HCT116 (cell line): ENCODE measurements at places on chromosomes 11 and 22.

GRCh38 chr11:115869780-115870431, 365.7 kb upstream of the CADM1 start:
- DNase-seq: no peak

- no peak for DNase-seq
Observed at GRCh38 chr11:90700789-90701439, 478.1 kb upstream of the CHORDC1 start.

GRCh38 chr11:77560605-77561004, 29.1 kb upstream of the AQP11 start:
- DNase-seq: peak; percentile 46

- no peak for DNase-seq
Observed at GRCh38 chr11:99803501-99803900, 782.8 kb downstream of the CNTN5 start.

- no peak for DNase-seq
Observed at GRCh38 chr11:76208438-76209374, 2.4 kb upstream of the WNT11 start.

DNA sequence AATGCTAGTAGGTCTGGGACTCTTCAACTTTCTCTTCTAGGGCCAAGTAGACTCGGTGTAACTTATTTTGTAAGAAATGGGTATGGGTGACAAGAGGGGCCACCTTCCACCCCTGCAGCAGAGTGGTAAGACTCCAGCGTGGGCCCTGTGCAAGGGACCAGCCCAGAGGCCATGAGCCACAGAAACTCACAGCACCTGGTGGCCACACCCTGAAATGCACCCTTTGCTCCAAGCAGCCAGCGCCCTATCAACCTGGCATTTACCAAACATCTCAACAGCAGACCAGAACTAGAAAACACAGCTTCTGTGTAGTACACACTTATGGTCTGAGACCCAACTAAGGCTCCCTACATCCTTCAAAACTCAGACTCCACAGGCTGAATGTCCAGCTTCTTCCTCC, 5.7 kb downstream of the CDCA5 start:
- peak; percentile 29 for DNase-seq

DNA sequence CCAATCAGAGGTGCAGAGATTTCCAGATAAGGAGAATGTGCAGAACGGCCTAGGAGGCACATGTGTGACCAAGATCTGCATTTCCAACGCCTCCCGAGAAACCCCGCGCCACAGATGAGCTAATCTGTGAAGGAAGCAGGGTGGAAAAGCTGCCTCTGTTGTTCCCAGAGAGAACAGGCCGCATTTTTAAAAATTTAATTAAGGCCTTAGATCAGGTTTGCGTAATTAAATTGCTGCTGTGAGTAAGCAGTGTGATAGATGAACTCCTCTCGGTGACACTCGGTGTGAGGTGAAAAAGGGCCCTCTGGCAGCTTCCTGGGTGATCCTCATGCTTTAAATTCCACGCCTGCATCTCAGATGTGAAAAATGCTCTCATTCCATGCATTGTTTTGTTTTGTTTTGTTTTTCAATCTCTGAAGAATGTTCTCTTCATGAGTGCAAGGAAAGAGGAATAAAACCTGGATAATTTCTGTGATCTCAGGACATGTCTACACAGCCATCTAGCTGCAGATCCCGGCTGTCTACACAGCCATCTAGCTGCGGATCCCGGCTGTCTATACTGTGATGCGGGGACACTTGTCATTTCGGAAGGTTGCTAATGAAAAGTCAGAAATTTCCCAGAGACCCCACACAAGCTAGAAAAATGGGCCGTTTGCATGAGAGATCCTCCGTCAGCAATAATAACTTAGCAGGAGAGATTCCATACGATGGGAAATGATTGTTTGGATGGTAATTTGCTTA, 1398.9 kb downstream of the BRD1 start:
- no peak for DNase-seq

DNA sequence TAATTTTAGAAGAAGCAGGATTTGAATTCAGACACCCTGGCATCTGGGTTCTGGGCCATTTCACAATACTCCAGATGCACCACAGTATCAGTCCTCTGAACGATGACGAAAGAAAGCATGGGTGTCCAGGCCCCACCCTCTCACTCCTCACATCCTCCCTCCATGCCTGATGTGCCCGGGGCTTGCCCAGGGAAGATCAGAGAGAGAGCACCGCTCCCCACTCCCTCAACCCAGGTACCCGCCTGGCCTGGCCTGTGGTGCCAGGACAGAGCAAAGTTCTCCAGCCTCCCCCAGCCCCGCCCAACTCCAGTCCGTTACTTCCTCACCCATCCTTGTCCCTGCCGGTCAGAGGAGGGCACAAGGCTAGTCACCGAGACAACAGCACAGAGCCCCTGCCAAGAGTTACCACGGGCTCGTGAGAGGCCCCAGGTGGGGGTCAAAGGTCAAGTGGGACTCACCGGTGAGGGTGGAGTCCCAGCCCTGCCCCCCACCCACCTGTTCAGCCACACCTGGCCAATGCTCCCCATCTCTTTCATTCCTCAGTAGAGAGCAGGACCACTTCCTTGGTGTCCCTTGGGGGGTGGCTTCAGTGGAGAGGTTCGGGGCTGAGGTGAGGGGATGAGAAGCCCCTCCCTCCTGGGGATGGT, 8.1 kb downstream of the BCL9L start:
- DNase-seq: no peak
